G401 (cell line): ENCODE measurements at places on chromosomes 11 and 22. TPM values are rescaled to one million over a fixed set of nuclear protein-coding genes. Genes with fewer than 3 reads are reported as not detected.

Gene FGF3
- not detected in 2 replicates for total RNA-seq

Gene DCUN1D5
- 114 and 136 TPM in 2 replicates for total RNA-seq

Gene SHISA8
- total RNA-seq = 0.78 and 5.5 TPM in 2 replicates

Gene MUC2
- total RNA-seq = not detected in 2 replicates

Gene BIRC3
- total RNA-seq = 0.07 TPM in 1 of 2 replicates, not detected in the other

Gene SOX6
- under 0.01 and 0.37 TPM in 2 replicates for total RNA-seq

Gene NCR3LG1
- 1.5 and 1.8 TPM in 2 replicates for total RNA-seq

Gene BARX2
- total RNA-seq = not detected in 2 replicates

Gene GRM5
- not detected in 2 replicates for total RNA-seq

Gene SLC1A2
- 0.14 TPM in 1 of 2 replicates, not detected in the other for total RNA-seq

Gene SCARF2
- total RNA-seq = 46.8 and 53.4 TPM in 2 replicates

Gene CYP2D6
- 0.95 and 3.1 TPM in 2 replicates for total RNA-seq

Gene AASDHPPT
- 83.6 and 120 TPM in 2 replicates for total RNA-seq

Gene NOL12
- total RNA-seq = 30.2 and 44.8 TPM in 2 replicates

Gene SERPING1
- 22.3 and 22.8 TPM in 2 replicates for total RNA-seq
